Esophagus squamous epithelium (tissue), 5 donors: ENCODE measurements at places on chromosomes 13 and 19.

DNA sequence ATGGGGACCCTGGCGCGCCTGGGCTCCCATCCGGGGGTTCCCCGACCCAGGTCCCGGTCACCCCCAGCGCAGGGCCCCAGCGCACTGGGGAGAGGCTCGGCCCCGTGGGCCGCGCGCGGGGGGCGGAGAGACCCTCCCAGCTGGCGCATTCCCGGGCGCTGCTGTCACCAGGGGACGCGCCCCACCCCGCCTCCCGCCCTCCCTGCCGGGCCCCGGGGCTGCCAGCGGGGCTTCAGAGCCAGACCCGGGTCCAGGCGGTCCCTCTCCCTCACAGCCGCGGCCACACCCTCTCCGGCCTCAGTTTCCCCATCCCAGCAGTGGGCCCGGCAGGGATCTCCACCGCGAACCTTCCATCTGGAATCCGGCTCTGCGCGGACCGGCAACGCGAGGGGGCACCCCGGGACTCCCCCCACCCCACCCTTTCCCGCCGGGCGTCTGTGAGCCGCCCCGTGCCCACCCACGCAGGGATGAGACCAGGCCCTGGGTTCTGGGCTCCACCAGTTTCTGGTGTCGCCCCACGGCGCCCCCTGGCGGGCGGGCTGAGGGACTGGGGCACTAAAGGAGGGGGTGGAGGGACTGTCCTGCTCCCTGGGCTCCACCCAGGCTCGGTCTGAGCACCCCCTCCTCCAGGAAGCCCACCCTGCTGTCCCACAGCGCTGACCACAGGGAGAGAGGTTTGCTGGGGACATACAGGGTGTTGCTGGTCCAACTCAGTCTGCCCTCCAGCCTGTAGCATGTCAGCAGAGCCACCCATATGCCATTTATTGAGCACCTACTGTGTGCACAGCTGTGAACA, 878 bp upstream of the ADAMTSL5 start:
- DNase-seq, result no peak

- DNase-seq, result no peak
Observed at GRCh38 chr13:28128926-28129325, 9.4 kb upstream of the PAN3 start.

DNA sequence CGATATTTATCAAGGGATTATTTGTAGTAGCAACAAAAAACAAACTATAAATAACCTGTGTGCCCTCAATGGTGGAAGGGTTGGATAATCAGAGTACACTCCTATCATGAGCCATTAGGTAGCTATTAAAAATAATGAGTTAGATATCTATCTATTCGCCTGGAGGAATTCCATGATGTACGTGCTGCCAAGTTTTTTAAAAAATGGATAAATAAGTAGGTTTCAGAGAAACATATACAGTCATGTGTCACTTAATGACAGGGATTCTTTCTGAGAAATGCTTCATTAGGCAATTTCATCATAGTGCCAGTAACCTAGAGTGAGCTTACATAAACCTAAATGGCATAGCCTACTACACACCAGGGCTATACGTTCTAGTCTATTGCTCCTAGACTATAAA, 6.2 kb upstream of the OR1I1 start:
- DNase-seq, result no peak

- no peak for DNase-seq
Observed at GRCh38 chr13:82654143-82654542, 1228.1 kb downstream of the SLITRK1 start.

DNA sequence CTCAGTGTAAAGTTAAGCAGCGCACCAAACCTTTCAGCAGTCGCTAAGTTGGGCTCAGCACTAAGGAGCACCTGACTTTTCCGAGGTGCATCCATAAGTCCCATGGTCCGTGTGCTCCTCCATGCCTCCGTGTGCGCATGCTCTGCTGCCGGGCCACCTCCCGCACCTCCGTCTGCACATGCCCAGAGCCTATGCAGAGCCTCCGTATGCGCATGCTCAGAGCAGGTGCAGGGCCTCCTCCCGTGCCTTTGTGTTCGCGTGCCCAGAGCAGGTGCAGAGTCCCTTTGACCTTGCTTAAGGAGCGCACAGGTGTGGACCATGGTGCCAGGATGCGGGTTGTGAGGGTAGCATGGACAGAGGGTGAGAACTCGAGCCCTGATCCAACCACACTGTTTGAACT, 46.0 kb downstream of the ATP11A start:
- DNase-seq, result no peak

- DNase-seq, result no peak
Observed at GRCh38 chr19:6564393-6564792, 26.6 kb downstream of the CD70 start.

DNA sequence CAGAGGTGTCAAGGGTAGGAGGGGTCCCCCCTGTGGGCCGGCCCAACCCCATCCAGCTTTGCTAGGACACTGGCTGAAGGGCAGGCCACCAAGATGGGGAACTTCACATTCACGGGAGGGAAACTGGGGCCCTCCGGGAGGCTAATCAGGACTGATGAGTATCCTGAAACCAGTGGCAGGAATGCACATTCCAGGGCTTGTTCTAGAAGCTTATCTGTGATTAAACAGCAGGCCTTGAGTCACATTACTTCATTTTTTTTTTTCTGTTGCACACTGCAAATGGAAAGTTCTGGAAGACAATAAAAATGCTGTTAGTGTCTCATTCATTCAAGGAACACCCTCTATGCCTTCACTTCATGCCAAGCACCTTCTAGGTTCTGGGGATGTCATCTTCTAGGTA, 15.5 kb upstream of the SIGLEC11 start:
- DNase-seq, result no peak

- DNase-seq, result no peak
Observed at GRCh38 chr19:46537136-46538097, 41.8 kb upstream of the PNMA8B start.

DNA sequence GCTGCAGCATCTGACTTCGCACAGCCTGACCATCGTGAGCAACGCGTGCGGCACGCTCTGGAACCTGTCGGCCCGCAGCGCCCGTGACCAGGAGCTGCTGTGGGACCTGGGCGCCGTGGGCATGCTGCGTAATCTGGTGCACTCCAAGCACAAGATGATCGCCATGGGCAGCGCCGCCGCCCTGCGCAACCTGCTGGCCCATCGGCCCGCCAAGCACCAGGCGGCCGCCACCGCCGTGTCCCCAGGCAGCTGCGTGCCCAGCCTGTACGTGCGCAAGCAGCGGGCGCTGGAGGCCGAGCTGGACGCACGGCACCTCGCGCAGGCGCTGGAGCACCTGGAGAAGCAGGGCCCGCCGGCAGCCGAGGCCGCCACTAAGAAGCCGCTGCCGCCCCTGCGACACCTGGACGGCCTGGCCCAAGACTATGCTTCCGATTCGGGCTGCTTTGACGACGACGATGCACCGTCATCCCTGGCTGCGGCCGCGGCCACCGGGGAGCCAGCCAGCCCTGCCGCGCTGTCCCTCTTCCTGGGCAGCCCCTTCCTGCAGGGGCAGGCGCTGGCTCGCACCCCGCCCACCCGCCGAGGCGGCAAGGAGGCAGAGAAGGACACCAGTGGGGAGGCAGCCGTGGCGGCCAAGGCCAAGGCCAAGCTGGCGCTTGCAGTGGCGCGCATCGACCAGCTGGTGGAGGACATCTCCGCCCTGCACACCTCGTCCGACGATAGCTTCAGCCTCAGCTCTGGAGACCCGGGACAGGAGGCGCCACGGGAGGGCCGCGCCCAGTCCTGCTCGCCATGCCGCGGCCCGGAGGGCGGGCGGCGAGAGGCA, 13.6 kb downstream of the C19orf25 start:
- no peak for DNase-seq

GRCh38 chr19:49781394-49781793, 14.6 kb downstream of the AP2A1 start:
- DNase-seq, result no peak

DNA sequence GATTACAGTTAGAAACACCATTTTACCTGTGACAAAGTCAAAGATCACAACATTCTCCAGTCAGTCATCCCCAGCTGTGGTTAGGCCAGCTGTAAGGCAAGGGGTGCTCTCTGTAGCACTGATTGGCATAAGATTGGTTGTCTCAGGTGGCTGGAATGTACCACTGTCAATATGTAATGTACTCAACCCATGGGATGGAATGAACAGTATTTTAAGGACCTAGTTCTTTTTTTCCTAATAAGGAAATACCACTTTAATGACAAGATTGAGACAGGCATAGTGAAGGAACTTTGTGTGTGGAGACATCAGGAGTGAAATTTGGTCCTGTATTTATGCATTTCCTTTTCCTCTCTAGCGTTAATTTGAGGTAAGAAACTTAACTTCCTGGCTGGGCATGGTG, 310.7 kb downstream of the ITGBL1 start:
- DNase-seq, result no peak

GRCh38 chr19:10228920-10229319, 2.2 kb downstream of the S1PR2 start:
- no peak for DNase-seq

DNA sequence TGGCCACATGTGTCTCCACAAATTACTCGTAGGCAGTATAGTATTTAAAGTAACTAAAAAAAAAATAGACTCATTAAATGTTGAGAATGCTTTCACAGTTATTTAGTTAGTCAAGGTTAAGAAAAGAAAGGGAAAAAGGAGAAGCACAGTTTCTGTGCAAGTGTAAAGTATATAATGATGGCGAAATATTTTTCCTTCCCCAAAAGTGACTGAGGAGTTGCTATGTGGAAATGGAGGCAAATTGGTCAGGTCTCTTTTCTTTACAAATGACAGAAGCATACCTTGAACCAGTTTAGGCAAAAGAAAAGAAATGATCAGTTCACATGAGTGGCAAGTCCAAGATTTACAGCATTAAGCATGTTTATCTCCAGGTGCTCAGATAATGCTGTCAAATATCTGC, 18.0 kb downstream of the CSNK1A1L start:
- DNase-seq, result no peak

DNA sequence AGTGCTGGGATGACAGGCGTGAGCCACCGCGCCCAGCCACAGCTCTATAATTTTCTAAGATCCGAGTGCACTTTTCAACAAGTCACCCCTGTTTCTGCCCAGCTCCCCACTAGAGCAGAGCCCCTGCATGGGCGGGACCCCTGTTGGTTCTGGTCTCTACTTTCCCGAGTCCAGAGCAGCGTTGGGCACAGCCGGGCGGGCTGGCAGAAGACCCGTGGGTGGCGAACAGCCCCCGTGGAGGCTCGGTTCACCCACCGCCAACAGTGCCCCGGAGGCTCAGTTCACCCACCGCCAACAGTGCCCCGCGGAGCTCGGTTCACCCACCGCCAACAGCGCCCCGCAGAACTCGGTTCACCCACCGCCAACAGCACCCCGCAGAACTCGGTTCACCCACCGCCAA, 40.8 kb downstream of the ADPRHL1 start:
- DNase-seq, result no peak

- DNase-seq, result no peak
Observed at GRCh38 chr19:30309905-30310601, 62.1 kb upstream of the ZNF536 start.

- DNase-seq, result no peak
Observed at GRCh38 chr13:78660495-78660857, 1.5 kb upstream of the OBI1 start.

DNA sequence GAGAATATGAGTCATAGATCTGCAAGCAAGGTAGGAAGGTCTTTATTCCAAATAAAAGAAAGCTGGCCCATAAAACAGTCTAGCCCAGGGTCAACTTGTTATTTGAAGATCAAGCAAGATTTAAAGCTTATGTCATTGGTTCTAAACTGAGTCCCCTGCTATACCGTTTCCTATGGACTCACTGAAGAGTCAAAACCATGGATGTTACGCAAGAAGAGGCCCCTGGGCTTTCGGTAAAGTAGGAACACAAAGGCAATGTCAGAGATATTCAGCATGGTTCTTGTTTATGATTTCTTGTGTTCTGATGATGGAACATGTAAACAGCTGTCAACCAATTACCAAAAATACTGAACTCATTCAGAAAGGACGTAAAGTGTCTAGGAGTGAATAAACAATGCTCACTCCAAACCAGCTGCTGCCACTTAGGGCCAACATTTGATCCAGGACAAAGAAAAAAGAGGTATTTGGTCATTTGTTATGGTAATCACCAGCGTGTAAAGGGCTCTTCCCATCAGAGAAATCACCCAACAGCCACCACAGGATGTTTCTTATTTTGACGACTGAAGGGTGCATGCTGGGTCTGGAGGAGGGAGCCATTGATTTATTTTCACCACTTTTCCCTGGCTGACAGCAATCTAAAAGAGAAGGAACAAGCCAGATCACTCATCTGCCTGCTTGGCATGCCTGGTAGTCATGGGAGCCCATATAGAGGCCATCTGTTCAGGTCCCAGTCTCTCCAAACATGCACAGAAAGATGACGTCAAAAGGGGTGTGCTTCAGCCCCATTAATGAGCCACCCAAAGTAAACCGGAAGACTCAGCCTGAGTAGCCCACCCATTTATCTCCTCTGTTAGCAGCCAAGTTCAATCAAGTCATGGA, 68.3 kb downstream of the FGF14 start:
- no peak for DNase-seq

GRCh38 chr13:51801631-51802099, 2.3 kb downstream of the DHRS12 start:
- no peak for DNase-seq

GRCh38 chr13:40960716-40961115, 58.4 kb downstream of the ELF1 start:
- DNase-seq, result no peak

DNA sequence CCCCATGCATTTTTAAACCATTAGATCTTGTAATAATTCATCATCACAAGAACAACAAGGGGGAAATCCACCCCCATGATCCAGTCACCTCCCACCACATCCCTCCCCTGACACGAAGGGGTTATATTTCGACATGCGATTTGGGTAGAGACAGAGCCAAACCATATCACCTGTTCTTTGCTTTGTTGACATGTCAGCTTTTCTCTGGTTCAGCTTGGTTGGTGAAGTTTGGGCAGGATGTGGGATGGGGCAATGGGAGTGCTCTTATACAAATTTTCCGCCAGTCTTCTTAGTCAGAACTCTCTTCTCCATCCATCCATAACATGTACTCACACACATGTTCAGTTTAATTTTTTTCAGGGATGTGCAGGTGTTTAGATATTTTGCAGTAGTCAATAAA, 12.9 kb downstream of the TPP2 start:
- no peak for DNase-seq

DNA sequence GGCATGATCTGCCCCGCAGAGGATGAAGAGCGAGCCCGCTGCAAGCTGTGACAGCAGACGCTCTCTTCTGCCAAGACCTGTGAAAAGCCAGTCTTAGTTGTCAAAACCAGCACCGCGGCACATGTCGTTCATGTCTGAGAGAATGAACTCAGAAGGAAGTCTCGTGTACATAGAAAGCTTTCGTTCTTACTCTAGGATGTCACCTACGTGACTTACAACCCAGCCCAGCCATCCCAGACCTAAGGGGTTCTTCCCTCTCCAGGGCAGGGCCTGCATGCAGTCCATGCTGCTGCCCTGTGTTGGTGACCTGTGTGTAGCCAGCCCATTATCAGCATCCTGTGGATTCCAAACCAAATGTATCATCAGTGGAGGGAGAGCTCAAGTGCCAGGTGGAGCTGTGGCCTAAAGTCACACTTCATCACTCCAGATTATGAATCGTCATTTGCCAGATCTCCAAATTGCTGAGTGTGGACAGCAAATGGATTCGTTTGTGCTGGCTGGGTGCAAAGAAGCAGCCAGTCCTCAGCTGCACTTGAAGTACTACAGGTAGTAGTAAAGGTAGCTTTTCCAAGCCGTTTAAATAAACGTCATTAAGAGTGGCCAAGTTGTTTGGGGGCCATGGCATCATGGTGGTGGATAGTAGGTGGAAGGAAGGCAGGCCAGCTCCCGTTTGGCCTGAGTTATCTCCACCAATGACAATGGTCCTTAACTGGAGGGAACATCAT, 73.9 kb upstream of the GPR183 start:
- DNase-seq, result no peak

GRCh38 chr13:75264611-75265010, 217.4 kb downstream of the TBC1D4 start:
- no peak for DNase-seq

GRCh38 chr13:44098559-44098958, 218.9 kb downstream of the LACC1 start:
- no peak for DNase-seq
